AG09319 (cell line): ENCODE measurements at places on chromosomes 11 and 22.

- DNase-seq: no peak
Observed at GRCh38 chr11:31819621-31820437, 8.7 kb upstream of the PAX6 start.

GRCh38 chr11:2164861-2165555 is 4.0 kb upstream of the INS start:
- DNase-seq: no peak

- no peak for DNase-seq
Observed at GRCh38 chr11:74306435-74307175, 4.8 kb downstream of the P4HA3 start.

GRCh38 chr11:132284048-132284447 is 913.6 kb downstream of the NTM start:
- no peak for DNase-seq

GRCh38 chr22:37228106-37229011 is 15.7 kb downstream of the RAC2 start:
- no peak for DNase-seq

DNA sequence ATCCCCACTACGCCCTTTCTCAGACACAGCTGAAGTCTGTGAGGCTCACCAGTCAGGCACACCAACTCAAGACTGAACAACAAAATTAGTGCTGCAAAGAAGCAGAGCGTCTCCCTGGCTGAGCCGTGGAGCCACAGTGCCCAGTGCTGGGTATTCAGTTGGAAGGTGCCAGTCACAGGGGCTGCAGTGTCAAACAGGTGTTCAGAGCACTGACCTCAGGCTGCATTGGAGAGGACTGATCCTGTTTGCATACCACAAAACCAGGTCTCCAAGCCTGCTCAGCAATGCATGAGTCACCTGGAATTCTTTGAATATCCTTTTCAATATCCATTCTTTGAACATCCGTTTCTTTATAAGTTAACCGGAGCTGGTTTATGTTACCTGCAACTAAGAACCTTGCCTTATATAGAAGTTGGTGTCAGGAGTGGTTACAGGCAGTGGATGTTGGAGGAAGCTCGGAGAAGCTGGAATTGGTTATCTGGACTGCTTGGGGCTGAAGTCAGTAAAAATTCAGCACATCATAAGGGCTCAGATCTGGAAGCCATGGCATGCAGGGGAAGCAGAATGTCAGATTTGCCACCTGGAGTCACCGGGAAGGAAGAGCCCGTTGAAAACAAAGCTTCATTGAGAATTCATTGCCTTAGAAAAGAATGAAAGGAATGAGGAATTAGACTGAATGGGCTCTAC is 30.3 kb downstream of the PDGFB start:
- DNase-seq: no peak

DNA sequence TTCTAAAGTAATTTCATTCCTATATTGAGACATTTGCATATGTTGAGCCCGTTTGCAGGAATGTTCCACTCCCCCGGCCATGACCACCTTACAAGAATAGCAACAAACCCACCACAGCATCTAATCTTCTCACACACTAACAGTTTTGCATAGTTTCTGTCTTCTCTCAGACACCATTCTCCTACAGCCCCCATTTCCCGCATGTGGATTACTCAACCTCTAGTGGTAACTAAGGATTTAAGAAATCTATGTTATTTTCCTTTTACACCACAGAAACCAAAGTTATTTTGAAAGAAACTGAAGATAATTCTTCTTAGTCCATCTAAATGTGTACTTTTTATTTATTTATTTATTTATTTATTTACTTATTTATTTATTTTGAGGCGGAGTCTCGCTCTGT is 2.3 kb downstream of the MS4A4E start:
- no peak for DNase-seq

DNA sequence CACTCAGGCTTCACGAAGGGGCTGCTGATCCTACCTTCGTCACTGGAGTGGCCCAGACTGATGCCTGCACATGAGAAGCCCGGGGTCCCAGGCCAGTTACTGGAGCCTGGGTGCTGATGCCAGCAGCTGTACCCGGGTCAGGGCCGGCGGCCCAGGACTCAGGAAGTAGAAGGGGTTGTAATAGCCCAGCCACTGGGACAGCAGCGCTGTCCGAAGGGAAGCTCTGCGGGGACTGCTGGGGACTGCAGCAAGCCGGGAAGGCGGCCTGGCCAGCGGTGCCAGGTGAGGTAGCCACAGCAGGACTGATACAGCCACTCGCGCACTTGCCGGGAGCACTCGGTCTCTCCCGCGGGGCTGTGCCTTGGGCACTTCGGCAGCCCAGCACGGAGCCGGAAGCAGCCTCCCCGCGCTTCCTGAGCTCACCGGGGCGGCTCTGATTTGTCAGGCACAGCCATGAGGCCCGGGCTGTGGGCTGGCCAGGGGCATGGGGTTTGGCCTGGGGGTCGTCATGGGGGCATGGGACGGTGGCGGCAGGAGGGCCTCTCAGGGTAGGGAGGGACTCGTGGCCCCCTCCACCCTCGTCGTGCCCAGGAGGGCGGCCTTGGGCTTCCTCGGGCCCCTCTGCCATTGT is 13.9 kb upstream of the OR8K1 start:
- DNase-seq: no peak

GRCh38 chr11:75813124-75813523 is 1.9 kb upstream of the UVRAG start:
- DNase-seq: no peak

- no peak for DNase-seq
Observed at GRCh38 chr11:13923182-13923581, 39.3 kb upstream of the SPON1 start.

DNA sequence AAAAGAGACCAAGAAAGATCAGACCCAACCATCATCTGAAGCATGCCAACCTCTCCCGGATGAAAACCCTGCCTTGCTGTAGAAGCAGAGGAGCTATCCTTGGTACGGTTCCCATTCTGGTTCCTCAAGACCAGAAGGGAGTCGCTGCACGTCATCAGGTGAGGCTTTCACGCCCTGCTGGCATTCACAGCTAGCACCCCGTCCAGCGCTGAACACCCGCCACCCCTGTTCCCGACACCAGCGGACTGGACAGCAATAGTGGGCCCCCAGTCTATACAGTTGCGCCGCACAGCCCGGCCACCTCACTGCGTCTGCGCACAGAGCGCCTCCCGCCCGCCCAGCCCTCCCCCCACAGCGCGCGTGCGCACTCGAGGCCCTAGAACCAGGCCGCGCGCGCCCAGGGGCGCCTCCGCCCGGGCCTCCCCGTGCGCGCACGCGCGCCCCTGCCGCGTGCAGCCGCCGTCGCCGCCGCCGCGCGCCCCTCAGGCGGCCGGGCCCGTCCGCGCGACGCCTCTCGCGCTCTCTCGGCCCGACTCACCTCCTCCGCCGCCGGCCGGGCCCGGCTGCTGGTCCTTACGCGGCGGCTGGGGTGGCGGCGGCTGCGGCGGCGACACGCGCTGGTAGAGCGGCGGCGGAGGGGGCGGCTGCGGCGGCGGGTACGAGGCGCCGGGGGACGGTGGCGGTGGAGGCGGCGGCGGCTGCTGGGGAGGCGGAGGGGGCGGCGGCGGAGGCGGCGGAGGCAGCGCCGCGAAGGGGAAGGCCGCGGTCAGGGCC is 706 bp downstream of the SF1 start:
- peak; percentile 46 for DNase-seq

DNA sequence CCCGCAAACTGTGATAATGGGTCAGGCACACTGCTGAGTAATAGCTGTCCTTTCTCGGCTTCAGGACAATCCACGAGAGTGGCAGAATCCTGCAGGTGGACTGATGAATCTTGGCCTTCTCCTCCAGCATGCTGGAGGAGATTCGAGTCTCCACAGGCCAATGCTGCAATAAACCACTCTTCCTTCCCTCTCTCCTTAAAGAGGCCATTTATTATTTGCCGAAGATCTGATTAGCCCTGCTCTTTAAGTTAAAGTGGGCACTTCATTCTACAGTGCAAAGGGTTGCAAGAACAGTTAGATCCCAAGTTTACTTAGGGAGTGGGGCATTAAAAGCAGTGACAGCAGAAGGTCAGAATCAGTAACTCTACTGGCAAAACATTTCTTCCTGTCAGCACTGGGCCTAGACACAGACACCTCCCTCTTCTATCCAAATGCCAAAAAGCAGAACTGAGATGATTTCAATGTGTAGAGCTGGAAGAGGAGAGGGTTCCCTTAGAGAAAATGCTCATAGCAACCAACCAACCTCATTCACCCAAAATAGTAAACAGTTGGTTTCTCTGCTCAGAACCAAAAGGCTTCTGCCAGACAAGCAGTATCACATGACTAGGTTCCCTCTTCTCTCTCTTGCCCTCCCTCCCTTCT is 121.7 kb downstream of the SGSM3 start:
- DNase-seq: no peak

DNA sequence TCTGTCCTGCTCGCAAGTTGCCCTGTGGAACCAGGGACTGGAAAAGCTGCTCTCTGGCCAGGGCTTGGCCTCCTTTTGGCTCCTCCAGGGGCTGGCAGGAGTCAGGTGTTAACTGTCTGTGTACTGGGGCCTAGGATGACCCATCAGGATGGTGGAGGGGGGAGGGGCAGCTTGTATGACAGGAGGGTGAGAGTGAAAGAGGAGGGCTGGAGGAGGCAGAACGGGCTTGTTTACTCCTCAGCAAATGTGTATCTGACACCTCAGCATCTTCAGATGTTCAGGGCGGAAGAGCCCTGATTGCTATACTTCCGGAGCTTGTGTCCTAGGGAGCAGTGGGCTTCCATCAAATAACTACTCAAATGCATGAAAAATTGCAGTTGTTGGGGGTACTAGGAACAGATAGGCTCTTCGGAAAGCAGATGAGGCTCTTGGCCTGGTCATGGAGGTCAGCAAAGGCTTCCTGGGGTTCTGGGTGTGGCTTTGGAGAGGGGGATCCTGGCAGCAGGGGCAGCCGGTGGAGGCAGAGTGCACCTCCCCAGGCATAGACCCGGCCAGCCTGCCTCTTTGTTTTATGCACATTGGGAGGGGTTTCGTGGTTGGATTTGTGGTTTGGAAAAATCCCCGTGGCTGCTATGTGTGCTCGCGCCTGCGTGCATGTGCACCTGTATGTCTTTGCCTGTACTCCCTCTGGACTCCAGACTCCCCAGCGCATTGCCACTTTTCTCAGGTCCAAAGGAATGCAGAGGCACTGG is 31.2 kb downstream of the CD82 start:
- DNase-seq: no peak

GRCh38 chr11:10454878-10455631 is at the start of gene AMPD3:
Gene AMPD3, plus strand, starts transcription at chr11:10455264. Its CDS starts 6,256 bp downstream, at chr11:10461520.
- peak; percentile 72 for DNase-seq

DNA sequence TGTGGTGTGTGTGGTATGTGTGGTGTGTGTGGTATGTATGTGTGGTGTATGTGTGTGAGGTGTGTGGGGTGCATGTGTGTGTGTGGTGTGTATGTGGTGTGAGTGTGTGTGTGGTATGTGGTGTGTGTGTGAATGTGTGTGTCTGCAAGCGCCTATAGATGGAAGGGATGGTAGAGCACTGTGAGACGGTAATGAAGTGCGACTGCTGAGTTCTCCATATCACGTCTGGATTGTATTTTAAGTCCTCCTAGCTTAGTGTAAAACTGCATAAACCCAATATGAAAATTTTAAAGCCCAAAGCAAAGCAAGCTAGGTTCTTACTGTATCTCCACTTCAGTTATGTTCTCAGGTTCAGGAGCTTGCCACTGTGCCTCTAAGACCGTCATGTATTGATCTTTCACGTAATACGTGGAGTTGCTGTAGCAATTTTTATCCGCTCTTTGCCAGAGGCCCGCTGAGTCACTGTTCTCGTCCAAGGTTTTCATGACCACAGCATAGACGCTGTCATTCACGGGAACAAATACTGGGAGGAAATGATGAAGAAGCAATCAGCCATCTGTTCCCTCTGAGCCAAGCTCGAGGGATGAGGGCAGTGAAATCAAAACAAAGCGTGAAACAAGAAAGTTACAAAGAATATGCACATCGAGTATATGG is 5.5 kb downstream of the PLET1 start:
- no peak for DNase-seq

DNA sequence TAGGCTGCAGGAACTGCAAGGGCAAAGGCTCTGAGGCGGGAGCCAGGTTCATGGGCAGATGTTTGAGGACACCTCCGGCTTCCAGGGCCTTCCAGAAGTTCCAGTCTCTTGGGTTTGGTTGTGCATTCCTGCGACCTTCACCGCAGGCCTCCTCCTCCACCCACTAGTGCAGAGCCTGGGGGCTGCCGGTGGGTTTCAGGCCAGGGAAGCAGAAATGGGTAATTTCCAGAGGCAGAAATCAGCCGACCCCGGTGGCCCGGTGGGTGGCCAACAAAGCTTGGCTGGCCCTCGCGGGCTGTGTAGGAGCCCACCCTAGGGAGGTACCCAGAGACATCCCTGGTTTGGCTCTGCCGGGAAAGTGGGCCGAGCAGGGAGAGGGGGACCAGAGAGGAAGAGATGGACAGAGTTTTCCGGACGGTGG is 417 bp upstream of the PHETA2 start:
- no peak for DNase-seq

DNA sequence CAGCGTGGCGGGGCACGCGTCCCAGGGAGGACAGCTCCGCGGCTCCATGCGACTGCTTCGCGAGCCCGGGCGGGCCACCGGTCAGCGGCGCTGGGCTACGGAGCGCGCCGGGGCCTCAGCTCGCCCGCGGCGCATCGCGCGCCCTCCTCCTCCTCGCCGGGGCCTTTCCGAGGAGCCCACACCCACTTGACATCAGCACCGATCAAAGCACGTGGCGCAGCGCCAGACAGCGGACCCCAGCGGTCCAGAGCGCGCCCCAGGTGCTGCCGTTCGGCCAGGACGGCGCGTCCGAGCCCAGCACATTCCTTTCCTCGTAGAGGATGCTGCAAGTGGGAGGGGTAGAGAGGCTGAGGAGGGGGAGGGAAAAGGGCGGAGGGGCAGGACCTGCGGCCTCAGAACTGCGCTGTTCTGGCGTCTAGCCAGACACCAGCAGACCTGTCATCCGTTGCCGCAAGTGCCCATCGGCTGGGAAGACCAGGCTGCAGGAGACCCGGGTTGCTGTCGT is 88.6 kb downstream of the PLEKHA7 start:
- DNase-seq: no peak

DNA sequence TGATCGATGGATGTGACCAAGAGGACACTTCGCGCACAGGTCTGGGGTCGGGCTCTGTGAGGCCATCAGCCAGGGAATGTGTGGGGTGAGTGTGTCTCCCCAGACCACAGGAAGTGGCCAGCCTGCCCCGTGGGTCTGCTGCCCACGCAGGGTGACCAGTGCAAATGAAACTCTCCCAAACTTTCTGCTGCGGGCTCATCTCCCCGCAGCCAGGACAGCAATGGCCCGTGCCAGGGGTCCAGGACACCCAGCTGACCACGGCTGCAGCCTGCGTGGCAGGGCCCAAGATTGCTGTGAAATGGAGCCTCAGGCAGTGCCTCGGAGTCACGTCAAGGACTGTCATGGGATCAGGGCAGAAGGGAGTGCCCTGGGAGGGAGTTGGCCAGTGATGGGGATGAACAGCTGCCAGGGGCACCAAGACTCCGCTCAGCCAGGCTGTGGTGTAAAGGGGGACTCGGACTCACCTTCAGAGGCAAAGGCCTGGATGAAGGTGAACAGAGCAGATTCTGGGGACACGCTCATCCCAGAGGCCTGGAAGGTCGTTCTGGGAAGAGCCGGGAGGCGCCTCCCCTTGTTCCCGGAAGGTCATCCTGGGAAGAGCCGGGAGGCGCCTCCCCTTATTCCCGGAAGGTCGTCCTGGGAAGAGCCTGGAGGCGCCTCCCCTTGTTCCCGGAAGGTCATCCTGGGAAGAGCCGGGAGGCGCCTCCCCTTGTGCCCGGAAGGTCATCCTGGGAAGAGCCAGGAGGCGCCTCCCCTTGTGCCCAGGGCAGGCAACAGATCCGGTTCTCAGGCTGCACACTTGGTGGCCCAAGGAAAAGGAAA is 252.6 kb downstream of the BRD1 start:
- DNase-seq: no peak
